Stimulated activated CD8-positive, alpha-beta memory T cell treated with anti-CD3 and anti-CD28 coated beads, Interleukin-15, amount 100 ng/mL, for 1 hour (primary cell): ENCODE measurements at places on chromosomes 4 and X.

DNA sequence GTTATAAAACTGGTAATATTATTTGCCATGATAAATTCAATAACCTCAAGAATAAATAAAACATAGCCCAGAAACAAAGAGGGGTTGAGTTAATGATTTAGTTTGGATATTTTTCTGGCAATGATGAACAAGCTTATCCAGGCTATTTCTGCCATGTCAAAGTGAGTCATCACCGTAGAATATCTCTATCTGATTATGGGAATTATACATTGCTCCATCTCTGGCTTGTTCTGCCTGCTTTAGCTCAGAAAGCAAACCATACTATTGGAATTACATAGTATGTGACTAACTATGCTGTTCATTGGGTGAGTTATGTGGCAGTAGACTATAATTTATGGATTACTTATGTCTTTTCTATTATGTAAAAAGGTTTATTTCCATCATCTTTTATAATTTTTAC, 680.1 kb upstream of the AADAT start:
- DNase-seq = no peak

- DNase-seq = no peak
These were observed 13.1 kb upstream of the MAGEA4 start for GRCh38 chrX:151899622-151900021.

- no peak for DNase-seq
These were observed 2.9 kb downstream of the USP11 start for GRCh38 chrX:47235691-47236103.

DNA sequence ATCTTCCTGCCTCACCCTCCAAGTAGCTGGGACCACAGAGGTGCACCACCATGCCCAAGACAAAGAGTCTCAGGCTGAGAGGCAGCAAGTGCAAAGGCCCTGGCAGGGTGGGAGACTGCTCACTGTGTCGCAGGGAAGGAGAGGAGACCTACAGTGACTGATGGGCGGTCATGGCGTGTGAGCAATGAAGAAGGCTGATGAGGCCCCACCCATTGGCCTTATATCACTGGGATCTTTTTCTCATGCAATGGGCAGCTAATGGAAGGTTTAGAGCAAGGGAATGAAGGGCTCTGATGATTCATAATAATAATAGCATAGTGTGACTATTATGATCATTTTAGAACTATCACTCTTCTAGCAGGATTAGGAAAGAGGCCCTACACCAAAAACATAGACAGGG, 20.9 kb downstream of the FAM9C start:
- no peak for DNase-seq

DNA sequence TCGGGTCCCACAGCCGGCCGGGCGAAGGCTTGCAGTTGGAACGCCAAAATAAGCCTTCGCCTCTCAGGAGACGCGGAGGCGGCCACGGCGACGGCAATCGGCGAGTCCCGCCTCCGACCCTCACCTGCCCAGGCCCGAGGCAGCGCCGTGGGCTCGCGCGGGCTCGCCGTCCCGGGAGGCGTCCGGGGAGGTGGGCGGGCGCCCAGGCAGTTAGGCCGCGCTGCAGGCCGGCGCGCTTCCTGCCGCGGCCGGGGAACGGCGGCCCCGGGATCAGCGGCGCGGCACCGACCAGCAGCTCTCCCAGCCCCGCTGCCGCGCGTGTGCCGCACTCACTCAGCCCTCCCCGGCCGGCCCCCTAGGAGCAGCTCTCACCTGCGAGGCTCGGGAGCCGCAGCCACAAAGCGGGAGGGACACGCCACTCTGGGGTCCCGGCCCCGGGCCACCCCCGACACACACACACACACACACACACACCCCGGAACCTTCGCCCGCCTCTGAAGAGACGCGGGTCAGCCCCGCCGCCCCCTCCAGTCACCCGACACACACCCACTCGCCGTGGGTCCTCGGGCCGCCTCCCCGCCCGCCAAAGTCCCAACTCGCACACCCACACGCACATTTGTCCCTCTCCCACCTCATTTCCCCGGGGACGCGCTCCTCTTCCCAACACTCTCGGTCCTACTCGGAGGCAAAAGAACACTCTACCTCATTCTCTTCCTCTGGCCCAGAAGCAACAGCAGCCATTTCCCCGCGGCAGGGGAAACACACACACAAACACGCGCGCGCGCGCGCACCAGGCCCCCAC, at the start of gene CNOT6L:
CNOT6L (minus strand) TSS at position 767 of the 802 bp plus-strand sequence; CDS start at position 707, 60 bp downstream.
- peak; percentile 70 for DNase-seq

DNA sequence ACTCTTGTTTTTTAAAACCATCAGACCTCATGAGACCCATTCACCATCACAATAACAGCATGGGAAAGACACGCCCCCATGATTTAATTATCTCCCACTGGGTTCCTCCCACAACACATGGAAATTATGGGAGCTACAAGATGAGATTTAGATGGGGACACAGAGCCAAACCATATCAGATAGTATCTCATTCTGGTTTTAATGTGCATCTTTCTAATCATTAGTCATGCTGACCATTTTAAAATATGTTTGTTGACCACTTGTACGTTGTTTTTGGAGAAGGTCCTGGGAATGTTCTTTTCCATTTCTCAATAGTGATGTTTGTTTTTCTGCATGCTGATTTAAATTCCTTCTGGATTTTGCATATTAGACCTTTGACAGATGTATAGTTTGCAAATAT, 119.0 kb downstream of the RTL3 start:
- no peak for DNase-seq

DNA sequence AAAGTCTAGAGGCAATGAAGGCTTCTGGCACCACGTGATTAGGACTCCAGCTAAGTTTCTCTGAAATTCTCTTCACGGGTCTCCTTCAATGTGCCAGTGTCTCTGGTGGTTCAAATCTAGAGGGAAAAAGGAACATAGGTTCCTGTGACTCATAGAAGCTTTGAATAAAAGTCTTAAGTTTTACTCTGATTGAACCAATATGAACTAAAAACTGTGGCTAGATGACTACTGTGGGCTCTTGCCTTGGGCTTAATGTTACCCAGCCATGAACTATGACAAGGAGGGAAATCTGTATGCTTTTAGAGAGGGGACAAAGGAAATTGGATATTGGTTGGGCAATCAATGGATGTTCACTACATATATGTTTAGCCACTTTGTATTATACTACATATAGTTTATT, 49.9 kb upstream of the TEX13D start:
- no peak for DNase-seq

DNA sequence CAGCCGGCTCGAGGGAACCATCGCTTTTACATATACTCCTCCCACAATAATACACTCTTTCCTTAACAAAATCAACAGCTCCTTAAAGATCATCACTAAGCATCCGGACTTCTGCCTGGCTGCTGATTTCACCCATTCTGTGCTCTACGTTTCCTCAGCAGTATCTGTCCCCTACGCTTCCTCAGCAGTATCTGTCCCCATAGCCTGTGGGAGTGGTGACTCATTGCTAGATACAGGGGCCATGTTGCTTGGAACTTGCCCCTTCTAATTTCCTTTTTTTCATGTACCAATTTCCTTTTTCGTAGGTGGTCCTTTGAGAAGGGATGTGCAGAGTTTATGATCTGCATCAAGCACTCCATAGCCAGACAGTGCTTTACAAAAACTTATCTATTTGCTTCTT, 18.6 kb downstream of the MAP3K15 start:
- no peak for DNase-seq

GRCh38 chrX:7047951-7048350, 99.6 kb upstream of the STS start:
- no peak for DNase-seq

GRCh38 chr4:7026107-7026506, 17.1 kb upstream of the TADA2B start:
- DNase-seq = no peak

DNA sequence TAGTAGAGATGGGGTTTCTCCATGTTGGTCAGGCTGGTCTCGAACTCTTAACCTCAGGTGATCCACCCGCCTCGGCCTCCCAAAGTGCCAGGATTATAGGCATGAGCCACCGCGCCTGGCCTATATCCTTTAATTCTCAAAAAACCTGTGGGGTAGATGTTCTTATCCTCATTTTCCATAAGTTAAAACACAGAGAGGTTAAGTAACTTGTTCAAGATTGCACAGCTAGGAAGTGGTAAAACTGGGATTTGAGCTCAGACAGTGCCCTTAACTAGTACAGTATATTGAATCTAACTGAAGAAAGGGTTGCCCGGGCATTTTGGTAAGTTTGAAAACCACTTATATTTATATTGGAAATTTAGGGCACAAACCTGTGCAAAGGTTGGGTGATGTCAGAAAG, 116.0 kb downstream of the GLUD2 start:
- DNase-seq = no peak

- no peak for DNase-seq
These were observed 79.8 kb downstream of the CLCN5 start for GRCh38 chrX:50002067-50002714.

- no peak for DNase-seq
These were observed 88.3 kb downstream of the SHROOM2 start for GRCh38 chrX:9874483-9874882.

- no peak for DNase-seq
These were observed 125.8 kb upstream of the UNC5C start for GRCh38 chr4:95674521-95674981.

- no peak for DNase-seq
These were observed 14.7 kb downstream of the STAP1 start for GRCh38 chr4:67573193-67573592.

GRCh38 chrX:130176354-130176776, 4.6 kb downstream of the RAB33A start:
- no peak for DNase-seq

DNA sequence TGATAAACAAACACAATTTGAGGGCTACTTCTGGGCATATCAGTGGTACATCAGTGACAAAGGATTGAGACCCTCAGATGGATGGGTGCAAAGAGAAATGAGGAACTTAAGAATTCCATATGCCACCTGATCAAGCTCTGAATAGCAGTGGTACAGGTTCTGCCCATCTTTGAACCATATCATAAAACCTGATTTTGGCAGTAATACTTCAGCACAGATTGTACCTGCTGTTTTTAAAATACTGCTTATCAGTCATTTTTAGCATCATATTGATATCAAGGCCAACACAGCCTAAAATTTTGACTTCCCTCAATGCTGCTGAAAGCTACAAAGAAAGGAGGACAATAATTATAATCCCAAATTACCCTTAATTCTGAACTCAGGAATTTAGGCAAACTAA, 41.5 kb downstream of the ANK2 start:
- no peak for DNase-seq

- no peak for DNase-seq
These were observed 556.3 kb downstream of the PPARGC1A start for GRCh38 chr4:23333556-23333945.

GRCh38 chr4:10639100-10639499, 45.5 kb downstream of the CLNK start:
- DNase-seq = no peak

DNA sequence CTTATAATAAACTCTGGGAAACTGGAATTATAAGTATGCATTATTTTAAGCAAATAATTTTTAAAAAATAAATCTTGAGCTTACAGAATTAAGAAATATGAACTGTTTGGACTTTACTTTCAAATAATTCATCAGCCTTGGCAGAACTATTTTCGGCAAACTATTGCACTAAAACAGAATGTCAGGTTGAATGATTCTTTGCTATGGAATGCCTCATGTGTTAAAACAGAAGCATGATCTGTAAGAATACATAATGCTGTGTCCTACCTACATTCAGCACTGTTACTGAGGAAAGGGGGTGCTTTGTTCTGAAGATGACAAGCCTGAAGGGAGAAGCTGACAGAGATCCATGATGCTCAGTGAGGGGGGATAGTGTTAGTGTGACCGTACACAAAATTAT, 55.6 kb upstream of the EXOC1L start:
- DNase-seq = no peak

- no peak for DNase-seq
These were observed 344.6 kb upstream of the CTSO start for GRCh38 chr4:156298230-156298629.

DNA sequence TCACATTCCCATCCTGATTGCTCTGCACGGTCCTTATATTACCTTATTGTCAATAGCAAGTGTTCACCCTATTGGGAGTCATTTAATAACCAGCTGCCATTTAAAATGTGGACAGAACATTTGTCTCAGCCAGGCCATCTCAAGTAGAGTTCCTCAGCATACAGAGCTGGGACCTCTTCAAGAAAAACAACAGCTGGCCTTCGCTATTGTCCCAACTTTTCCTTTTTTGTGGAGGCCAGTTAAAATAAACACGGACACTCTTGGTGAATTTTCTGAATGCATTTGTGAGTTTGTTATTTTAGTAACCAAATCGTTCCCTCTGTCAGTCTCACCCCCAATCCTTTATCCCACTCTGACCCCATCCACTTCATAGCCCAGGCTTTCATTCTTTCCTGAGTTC, 395.3 kb upstream of the PITX2 start:
- DNase-seq = no peak

GRCh38 chr4:13396161-13396560, 88.0 kb downstream of the RAB28 start:
- DNase-seq = no peak

- no peak for DNase-seq
These were observed 161.7 kb upstream of the RPL34 start for GRCh38 chr4:108458681-108459080.

GRCh38 chrX:11953615-11954014, 184.7 kb upstream of the FRMPD4 start:
- no peak for DNase-seq

DNA sequence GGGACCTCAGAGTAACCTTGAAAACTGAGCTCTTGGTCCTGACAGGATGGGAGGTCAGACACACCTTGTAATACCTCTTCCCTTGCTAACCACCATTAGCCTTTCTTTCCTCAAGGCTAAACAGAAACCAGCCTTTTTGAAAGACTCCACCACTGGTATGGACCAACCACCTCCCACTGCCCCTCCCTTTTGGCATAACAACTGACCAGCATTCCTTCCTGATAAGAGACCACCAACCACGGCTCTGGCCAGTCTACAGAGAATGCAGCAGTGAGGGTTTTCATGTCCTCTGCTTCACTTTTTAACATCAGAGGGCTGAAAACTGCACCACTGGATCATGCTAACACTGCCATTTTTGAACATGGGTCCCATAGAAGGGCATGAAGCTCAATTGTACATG, 100.2 kb upstream of the MID1IP1 start:
- no peak for DNase-seq

- DNase-seq = no peak
These were observed 343.7 kb upstream of the PPP1R2C start for GRCh38 chrX:43121637-43122036.

DNA sequence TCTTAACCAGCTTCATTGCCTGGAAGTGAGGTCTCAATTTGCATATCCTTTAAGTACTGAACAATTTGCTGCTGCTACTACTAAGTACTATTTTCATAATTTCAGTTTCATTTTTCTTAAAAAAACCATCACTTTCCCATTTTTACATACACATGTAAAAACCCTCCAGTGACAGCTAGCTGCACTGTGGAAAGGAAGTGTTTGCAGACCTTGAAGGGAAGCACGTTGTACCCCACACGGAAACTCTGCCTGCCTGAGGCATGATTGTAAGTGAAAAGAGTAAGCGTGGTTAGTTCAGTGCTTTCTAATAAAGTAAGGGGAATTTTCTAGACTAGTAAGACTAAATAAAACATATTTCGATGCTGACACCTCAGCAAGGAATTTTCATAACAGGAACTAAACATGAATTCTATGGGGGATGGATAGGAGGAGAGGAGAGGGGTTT, 103.6 kb downstream of the RAPGEF2 start:
- DNase-seq = no peak
